ENCODE measurements at places on chromosomes 5 and 9.
A peak's percentile ranks its signal among the peaks of the same experiment; 100 is the strongest.

DNA sequence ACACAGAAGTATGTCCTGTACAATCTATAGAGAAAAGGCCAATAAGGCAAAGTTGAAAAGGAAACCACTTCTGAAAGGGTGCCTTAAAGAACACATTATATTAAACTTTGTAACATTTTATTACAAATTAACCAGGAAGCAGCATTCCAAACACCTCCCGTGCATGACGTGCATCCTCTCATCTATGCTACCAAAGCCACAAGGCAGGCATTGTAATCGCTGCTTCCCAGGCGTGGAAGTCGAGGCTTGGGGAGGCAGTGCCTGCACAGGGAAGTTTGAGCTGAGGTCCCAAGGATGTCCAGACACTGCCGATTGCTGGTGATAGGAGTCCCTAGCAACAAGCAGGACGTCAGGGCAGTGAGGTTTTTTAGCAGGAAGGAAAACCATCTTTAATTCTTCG is 44.3 kb upstream of the BARHL1 start:
- DNase-seq = no peak

- DNase-seq = peak; percentile 81
These were observed 22.2 kb downstream of the BHMT start for GRCh38 chr5:79133657-79134451.

DNA sequence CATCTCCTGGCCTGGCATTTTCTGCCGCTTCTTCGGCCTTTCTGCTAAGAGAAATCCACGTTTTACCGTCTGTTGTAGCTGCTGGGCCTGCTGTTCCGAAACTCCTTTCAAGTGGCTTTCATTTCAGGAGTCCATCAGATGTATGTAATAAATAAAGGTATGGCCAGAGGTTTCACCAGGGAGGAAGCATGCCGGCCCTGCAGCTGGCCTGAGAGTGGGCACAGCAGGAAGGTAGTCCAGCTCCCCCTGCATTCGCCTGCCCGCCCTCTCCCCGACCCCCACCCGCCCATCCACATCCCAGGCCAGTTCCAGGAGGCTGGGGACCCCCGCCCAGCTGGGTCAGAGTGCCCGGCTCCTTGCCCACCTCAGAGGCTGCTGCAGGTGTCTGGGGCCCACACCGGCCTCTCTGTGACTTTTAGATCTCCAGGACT is 46.4 kb upstream of the EXOC3 start:
- no peak for DNase-seq

DNA sequence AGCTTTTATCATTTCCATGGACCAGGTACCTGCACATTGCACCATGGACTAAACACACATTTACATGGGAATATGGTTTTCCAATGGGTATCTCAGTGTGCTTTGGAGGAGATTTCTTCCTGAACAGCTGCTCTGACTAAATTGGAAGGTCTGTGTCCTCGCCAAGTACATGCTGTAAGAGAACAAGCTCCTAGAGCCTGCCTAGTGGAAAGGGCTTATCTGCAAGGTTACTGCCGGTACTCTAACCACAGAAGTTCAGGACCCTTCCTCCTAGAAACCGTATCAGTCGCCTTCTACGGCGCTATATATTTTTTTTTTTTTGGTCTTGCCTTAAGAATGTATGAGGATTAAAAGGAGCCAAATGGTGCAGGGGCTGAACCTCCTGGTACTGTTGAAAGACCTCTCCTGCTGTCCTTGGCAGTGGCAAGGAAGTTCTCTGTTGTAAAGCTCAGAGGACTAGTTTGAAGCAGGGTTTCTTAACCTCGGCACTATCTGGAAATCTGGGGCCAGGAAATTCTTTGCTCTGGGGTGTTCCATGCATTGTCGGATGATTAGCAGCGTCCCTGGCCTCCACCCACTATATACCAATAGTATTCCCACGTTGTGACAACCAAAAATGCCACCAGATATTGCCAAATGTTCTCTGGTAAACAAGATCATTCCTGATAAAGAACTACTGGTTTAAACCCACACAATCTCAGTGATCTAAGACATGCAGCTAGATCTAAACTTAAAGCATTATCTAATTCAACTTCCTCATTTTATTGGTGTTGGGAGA is 107.4 kb downstream of the FBXO38 start:
- no peak for DNase-seq

GRCh38 chr9:113476511-113476916 is 13.0 kb downstream of the RGS3 start:
- DNase-seq = no peak

DNA sequence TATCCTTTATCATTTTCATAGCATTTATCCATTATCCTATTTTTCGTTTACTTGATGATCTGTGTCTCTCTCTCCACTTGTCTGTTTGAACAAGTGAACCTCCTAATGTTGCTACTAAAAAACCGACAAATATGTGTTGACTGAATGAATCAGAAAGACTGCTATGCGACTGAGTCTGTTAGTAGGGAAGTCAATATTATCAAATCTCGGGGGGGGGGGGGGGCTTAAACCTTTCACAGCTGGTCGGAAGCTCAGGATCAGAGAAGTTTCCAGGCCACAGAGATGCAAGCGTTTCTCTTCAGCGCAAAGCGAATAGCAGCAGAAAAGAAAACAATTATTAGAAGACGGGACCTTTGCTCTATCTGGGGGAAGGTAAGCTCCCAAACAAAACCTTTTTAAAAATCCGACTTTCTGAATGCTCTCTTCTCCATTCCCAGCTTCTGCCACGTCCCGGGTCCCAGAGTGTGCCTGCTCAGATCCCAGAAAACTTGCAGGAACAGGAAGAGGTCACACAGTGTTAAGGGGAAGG is 412 bp downstream of the RIOK2 start:
- no peak for DNase-seq

- DNase-seq = no peak
These were observed 944.8 kb downstream of the DTWD2 start for GRCh38 chr5:118043531-118043930.

DNA sequence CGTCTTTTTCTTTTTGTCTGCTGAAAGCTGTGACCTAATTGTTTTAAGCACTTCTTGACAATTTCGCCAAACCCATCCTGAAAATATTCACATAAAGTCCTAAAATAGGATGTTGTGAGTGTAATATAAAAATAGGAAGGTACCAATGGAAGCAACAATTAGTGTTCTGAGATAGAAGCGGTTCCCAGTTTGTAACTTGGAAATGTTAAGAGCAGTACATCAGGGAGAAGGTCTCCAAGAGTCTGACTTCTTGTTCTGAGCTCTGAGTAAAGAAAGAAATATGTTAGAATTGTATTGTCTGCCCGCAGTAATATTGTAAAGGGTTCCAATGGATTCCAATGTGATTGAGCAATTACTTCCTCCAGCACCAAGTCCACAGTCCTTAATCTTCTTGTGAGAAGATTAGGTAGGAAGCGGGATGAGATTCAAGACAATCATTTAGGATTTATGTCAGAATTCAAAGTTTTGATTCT is 3.9 kb downstream of the VCAN start:
- no peak for DNase-seq

DNA sequence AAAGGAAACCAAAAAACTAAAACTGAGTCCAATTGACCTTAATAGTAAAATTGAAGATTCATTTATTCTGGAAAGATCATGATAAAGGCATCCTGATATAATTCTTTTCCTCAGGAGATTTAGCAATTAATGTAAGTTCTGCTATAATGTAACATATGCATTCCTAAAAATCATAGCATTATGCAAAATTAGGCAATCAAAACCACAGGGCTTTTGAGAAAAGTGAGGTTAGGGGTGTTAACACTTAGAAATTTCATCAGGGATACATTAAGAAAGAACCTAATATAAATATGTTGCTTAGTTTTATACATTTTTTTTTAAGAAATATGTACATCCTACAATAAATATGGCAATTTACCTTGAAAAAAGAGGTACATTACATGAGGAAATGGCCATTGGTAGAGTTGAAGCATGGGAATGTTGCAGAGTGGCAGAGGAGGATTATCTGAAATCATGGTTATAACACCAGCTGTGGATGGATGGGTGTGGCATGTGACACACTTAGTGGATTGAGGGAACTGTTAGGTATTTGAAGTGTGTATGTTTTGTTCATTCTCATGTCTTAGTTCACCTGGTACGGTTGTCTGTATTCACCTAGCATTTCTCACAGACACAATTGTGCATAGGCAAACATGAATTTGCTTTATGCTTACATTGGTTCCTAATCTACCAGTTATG is 51.1 kb downstream of the CCNH start:
- DNase-seq = no peak

- peak; percentile 70 for DNase-seq
These were observed 3.7 kb upstream of the PAPPA start for GRCh38 chr9:116149844-116150243.

GRCh38 chr5:130526708-130527107 is 622.4 kb downstream of the CHSY3 start:
- DNase-seq = no peak

- no peak for DNase-seq
These were observed 6.3 kb downstream of the CRHBP start for GRCh38 chr5:76958991-76959767.

- DNase-seq = no peak
These were observed 99.6 kb downstream of the FANCC start for GRCh38 chr9:95217936-95218335.

GRCh38 chr5:167208911-167209310 is 1082.5 kb upstream of the WWC1 start:
- no peak for DNase-seq

GRCh38 chr5:180120237-180121101 is 48.9 kb upstream of the RNF130 start:
- DNase-seq = no peak
